NCI-H1092 treated with DMSO at 0.1 percent for 48 hours (cell line): ENCODE measurements at places on chromosomes 12 and 14.

GRCh38 chr12:94133964-94134795 is 14.2 kb upstream of the PLXNC1 start:
- DNase-seq = peak; percentile 44

- peak; percentile 67 for DNase-seq
These were observed 12.4 kb downstream of the FAM181A start for GRCh38 chr14:93939304-93940229.

DNA sequence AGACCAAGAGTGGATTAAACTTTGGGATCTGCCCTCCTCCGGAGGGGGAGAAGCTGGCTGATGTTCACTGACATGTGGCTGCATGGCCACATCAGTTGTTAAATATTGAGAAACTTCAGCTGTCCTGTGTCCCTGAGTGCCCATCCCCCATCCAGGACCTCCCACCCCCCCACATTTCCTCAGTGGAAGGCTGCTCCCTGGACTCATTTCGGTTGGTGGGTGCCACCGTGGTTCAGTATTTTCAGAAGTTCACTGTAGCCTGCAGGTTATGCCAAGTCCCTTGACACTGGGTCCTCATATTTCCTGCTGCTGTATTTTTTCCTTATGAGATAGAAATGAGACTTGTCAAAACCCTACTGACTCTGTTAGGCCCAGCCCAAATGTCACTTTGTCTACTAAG is 302.4 kb downstream of the CACNA1C start:
- DNase-seq = no peak

- no peak for DNase-seq
These were observed 24.1 kb upstream of the UBC start for GRCh38 chr12:124938587-124938986.

GRCh38 chr12:115375186-115375991 is 691.4 kb upstream of the TBX3 start:
- no peak for DNase-seq

- peak; percentile 91 for DNase-seq
These were observed 614 bp upstream of the ARF6 start for GRCh38 chr14:49892301-49892635.

DNA sequence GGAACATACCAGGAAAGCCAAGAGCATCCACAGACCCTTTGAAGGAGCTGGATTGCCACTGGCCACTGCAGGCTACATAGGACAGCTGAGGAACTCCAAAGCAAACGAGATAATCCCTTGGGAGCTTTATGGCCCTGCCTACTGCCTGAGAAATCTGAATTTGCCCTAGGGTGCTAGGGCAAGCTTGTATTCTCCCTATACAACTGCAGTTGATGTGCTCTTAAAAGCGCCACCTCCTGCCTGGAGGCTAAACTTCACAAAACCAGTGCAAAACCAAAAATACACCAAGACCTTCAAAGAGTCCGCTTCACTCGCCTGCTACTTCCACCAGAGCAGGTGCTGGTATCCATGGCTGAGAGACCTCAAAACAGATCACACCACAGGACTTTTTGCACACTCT is 99.6 kb upstream of the KRR1 start:
- no peak for DNase-seq

GRCh38 chr14:88005050-88005481 is at the start of gene GPR65:
Gene GPR65, plus strand, starts transcription at chr14:88005135. Its CDS starts 5,713 bp downstream, at chr14:88010848.
- DNase-seq = no peak

GRCh38 chr14:21090940-21091663 is 7.4 kb downstream of the ZNF219 start:
- DNase-seq = no peak

- no peak for DNase-seq
These were observed 77.9 kb upstream of the HOXC13 start for GRCh38 chr12:53860426-53861345.

GRCh38 chr12:87216436-87216835 is 812.8 kb downstream of the C12orf50 start:
- DNase-seq = no peak

- no peak for DNase-seq
These were observed 107.9 kb downstream of the PLCZ1 start for GRCh38 chr12:18629916-18630315.

GRCh38 chr14:50225067-50225973 is 6.1 kb downstream of the SOS2 start:
- DNase-seq = no peak

DNA sequence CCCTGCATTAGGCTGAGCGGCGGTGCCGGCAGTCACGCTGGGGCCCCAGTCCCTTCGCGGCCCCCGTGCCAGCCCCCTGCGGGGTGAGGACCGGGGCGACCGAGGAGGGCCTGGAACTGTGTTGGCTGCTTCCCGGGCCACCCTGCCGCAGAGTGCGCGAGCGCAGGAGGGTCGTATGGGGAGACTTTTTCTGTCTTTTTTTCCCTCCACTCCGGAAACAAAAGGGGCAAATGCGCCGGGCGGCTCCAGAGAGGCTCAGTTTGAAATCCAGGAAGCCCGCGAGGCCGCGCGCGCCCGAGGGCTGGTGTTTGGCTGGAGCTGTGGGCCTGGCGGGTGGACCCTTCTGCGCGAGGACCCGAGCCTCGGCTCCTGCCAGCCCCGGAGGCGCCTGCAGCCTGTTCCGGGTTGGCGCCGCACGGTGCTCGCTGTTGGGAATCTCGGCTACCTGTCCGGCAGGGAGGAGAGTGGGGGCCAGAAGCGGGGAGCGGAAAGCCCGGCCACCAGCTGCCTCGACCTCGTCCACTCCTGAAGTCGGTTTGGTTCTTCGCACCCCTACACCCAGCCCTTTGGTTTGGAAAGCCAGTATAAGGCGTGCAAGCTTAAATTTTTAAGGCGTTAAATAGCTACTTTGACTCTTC is 638 bp downstream of the PLEKHG3 start:
- peak; percentile 68 for DNase-seq

DNA sequence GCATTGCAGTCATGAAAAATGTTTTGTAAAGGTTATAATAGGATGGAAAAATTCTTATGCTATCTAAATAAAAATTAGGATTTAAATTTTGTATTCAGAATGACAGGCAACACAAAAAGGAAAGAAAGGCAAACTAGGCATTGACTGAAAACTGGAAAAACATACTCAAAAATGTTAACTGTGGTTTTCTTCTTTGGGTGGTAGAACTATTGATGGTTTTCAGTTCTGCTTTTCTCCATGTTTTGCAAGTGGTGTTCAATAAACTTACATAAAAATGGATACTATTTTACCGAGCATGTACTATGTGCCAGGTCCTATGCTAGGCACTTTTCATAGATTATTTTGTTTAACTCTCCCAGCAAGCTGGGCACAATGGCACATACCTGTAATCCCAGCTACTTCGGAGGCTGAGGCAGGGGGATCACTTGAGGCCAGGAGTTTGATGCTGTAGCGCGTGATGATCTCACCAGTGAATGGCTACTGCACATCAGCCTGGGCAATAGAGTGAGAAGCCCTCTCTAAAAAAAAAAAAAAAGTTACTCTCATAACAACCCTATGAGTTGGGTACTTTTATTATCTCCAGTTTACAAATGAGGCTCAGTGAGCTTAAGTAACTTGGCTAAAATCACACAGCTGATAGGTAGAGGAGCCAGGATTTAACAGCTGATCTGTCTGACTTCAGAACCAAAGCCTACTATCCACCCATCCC is 26.3 kb upstream of the TCP11L2 start:
- DNase-seq = no peak

GRCh38 chr12:47967461-47968321 is 4.3 kb downstream of the TMEM106C start:
- DNase-seq = no peak

GRCh38 chr14:55416866-55417265 is 5.2 kb upstream of the ATG14 start:
- DNase-seq = no peak

GRCh38 chr14:94689218-94689984 is 77.2 kb downstream of the SERPINA3 start:
- DNase-seq = peak; percentile 36

- DNase-seq = no peak
These were observed 40.7 kb downstream of the NEUROD4 start for GRCh38 chr12:55060470-55060869.

- DNase-seq = no peak
These were observed 991.2 kb downstream of the FLRT2 start for GRCh38 chr14:86521031-86521730.

- no peak for DNase-seq
These were observed 443.6 kb upstream of the SYT1 start for GRCh38 chr12:78420991-78421390.

DNA sequence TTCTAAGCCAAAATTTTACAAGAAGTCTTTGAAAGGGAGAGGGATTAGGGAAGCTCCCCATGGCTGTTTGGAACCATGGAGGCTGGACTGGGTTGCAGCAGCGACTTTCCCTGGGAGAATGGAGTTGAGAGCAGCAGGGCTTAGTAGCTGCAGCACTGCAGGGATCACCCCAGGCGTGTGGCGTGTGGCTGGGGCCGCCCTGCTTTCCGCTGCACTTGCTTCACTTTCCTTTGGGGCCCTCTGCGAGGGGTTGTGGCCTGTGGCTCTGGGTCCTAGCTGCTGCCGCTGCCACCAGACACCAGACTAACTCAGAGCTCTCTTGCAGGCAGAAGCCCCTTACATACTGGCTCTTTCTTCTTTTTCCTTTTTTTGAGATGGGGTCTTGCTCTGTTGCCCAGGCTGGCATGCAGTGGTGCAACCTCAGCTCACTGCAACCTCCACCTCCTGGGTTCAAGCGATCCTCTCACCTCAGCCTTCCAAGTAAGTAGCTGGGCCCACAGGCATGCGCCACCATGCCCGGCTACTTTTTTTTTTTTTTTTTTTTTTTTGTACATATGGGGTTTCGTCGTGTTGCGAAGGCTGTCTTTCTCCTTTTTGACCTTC is 25.4 kb downstream of the CCDC62 start:
- no peak for DNase-seq

DNA sequence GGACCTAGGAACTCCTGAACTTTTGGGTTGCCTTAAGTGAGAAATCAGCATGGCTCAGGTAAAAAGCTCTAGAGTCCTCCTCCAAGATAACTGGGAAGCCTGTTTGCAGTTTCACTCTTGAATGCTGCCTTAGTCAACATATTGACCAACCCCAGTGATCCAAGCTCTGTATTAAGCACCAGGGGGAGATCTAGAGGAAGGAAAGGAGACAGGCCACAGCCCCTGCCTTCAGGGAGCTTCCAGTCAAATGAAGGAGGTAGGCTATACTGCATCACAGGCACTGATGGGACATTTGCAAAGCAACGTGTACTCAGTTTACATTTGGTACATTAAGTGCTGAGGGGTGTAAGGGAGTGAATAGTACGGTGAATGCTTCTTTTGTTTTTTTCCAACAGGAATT is 1.2 kb upstream of the CSAD start:
- no peak for DNase-seq

GRCh38 chr12:112973818-112974231 is 4.5 kb upstream of the OAS2 start:
- DNase-seq = no peak

GRCh38 chr12:6695313-6696045 is 5.1 kb downstream of the PIANP start:
- DNase-seq = no peak

DNA sequence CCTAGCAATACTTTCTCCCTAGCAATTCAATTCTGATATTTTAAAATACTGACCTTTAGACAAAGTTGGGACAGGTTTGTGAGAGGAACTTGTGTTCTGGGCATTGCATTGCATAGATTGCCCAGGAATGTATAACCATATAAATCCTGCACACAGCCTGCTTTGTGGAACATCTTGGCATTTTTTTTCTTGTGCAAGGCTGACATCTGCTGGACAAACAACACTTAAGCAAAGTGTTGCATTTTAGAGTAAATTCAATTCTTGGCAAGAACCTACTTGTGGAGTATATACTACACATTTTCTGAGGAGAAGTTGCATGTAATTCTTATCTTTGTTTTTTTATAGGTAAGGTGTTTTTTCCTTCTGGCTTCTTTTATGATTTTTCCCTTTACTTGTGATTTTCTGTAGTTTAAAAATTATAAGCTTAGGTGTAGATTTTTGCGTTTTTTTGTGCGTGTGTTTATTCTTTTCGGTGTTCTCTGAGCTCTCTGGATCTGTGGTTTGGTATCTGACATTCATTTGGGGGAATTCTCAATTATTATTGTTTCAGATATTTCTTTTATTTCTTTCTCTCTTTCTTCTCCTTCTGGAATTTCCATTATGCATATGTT is 26.4 kb downstream of the TESPA1 start:
- peak; percentile 51 for DNase-seq

GRCh38 chr14:21647380-21647779 is 6.3 kb upstream of the OR4E2 start:
- no peak for DNase-seq

GRCh38 chr14:77989441-77989991 is 180.7 kb upstream of the NRXN3 start:
- no peak for DNase-seq

DNA sequence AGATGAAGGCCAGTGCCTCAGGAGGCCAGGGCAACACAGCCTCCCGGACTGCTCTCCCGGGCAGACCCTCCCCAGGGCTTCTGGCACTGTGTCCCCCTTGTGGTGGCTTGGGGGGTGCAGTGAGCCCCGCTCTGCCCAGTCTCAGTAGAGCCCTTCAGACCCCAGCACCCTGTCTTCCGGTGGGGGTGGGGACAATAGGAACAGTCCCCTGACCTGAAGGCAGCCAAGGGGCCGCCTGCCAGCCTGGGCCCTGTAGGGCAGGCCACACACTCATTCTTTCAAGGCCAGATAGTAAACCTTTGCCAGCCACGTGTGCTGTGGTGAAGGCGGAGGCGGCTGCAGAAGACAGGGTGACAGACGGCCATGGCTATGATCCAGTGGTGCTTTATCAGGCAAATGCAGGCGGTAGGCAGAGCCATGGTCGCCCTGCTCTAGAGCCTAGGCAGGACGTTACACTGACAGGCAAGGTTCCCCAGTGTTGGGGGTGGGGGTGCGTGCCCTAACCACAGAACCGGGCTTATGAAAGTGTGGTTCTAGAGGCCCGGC is 15.0 kb downstream of the ZFYVE21 start:
- DNase-seq = no peak

DNA sequence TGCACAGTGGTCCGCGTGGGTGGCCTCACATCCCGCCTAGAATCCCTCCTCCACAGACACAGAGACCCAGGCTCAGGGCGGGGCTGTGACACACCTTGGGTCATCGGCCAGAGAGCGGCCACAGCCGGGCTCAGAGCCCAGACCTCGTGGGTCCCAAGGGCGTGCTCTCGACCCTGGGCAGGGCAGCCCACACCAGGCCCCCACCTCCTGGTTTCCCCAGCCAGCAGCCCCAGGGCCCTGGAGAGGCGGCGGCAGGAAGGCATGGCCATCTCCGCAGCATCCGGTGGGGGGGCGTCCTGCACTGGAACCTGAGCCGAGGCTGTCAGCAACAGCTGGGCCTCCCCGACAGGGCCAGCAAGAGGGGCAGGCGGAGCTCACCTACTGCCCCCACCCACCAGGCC is 15.2 kb downstream of the JAG2 start:
- DNase-seq = no peak

DNA sequence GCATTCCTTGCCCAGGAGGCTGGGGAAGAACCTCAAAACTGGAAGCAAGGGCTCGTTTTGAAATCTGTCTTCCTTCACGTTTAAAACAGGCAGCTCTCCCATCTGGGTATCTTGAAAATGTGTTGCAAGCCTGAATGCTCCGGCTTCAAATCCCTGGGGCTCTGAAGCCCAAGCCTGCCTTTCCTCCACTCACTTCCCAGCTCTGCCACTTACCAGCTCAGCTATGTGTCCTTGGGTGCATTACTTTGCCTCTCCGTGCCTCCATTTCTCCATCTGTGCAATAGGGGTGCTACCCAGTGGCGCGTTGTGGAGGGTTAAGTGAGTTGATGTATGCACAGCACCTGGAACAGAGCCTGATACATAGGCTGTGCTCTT is 97.6 kb downstream of the GCH1 start:
- DNase-seq = no peak

GRCh38 chr14:36320897-36321381 is 502 bp upstream of the MBIP start:
- DNase-seq = no peak
